Hepatocyte (in vitro differentiated cells): ENCODE measurements at places on chromosomes 6 and 20.

GRCh38 chr6:72977114-72977513 lies 248.2 kb downstream of the KHDC1L start:
- DNase-seq = no peak

DNA sequence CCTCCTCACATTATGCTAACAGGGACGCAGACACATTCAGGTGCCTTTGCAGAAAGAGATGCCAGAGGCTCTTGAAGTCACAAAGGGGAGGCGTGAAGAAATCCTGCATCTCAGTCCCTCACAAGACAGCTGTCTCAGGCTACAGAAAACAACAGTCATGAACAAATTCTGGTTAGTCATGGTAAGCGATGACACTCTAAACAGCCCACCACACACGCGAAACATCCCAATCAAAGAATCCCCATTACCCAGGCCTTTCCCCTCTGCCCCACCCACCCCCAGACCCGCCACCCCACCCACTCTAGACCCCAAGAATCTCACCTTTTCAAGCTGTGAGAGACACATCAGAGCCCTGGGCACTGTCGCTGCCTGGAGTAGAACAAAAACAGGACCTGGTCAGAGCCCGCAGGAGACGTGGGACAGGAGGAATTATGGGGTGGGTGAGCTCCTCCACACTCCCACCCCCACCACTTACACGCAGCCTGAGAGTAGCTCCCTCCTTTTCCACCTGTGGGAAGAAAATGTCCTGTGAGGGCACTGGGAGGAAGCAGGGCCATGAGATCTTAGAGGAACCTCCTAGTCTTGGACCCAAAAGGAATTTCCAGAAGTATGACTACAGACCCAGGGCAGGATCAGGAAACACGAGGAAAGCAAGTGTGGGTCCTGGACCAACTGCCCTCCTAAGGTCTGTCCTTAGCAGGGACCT lies 2.7 kb downstream of the HLA-B start:
- DNase-seq = no peak

DNA sequence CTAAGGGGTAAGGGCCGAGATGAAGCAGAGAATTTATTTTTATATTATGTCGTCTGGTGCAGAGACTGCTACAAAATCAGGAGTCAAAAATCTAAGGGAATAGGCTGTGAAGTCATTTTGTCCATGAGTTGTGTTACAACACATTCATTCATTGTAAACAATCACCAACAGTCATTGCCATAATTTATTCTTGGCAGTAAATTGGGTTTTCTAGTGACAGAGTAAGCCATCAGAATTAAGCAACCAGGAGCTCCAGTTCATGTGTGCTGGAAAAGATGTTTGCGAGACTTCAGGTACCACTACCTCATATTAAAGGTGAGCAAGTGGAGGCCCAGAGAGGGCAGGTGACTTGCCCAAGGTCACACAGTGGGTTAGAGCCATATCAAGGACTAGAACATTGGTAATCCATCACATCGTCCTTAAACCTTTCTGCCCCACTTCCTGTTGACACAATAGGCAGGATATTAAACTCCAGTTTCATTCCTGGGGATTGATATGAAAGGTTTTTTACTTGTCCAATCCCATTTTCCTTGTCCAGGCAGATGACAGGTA lies 46.0 kb downstream of the E2F3 start:
- DNase-seq = no peak

GRCh38 chr20:58583176-58583575 lies 67.9 kb upstream of the STX16 start:
- DNase-seq = no peak

- DNase-seq = no peak
Measured at GRCh38 chr6:74578339-74578738, 627.5 kb downstream of the COL12A1 start.

- DNase-seq = peak; percentile 62
Measured at GRCh38 chr20:17614176-17614811, 44.4 kb downstream of the DSTN start.

GRCh38 chr6:133130863-133131262 lies 110.3 kb upstream of the EYA4 start:
- peak; percentile 55 for DNase-seq

DNA sequence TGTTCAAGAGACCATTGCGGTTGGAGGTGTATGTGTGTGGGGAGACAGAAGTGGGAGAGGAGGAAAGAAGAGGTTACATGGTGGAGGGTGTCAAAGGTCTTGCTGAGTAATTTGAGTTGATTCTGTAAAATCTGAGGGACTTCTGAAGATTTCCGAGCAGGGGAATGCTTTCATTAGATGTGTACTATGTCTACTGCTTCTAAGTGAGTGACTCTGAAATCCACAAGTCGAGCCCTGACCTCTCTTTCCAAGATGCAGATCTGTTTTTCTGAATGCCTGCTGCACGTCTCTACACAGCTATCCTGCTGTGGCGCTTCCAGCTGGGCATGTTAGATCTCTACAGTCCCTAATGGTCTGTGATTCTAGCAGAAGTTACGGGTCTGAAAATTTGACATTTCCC lies 209.8 kb downstream of the ATXN1 start:
- no peak for DNase-seq

DNA sequence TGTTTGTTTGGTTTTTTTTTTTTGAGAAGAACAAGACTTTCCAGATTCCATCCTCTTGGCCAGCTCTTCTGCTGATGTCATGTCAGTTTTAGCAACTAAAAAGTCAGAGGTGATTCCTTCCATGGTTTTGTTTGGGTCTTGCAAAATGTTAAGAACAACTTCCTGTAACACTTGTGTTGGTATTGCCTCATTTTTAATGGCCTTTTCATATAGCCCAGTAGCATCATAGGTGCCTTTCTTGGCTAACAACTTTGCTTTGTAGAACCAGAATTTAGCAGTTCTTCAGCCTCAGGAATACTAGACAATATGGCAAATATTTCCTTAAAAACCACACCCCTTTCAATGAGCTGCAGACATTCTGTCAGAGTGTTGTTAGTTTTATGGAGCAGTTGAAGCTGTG lies 99.5 kb upstream of the SIRPG start:
- no peak for DNase-seq

GRCh38 chr6:161481786-161482516 lies 208.1 kb upstream of the AGPAT4 start:
- no peak for DNase-seq

DNA sequence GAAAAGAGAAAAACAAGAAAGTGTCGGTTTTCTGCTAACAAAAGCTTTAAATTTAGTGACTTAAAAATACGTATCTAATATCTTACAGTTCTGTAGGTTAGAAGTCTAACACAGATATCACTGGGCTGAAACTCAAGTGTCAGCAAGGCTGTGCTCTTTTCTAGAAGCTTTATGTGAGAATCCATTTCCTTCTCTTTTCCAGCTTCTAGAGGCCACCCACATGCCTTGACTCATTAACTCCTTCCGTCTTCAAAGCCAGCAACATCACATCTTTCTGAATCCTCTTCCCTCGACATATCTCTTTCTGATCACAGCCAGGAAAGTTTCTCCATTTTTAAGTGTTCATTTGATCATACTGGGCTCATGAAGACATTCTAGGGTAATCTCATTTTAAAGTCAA lies 262.0 kb downstream of the MAFB start:
- DNase-seq = no peak

DNA sequence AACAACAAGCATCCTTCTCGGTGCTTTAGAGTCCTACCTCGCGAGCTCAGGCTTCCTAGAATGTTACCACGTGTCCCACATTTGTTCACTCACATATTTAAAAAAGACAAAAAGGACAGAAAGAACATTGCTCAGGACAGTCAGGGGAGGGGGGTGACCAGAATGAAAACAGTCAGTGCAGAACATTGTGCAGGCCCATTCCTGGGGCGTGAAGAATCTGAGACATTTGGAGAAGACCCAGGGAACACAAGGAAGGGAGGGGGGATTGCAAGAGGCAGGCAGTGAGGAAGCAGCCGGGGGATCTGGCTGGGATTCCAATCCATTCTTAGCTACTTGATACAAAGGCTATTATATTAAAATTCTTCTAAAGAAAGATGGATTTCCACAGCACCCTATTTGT lies 270.4 kb upstream of the CITED2 start:
- DNase-seq = no peak

- DNase-seq = peak; percentile 11
Measured at GRCh38 chr6:74166849-74167248, 470.8 kb downstream of the CD109 start.

GRCh38 chr20:46551522-46552381 lies 1.3 kb upstream of the OCSTAMP start:
- DNase-seq = no peak

DNA sequence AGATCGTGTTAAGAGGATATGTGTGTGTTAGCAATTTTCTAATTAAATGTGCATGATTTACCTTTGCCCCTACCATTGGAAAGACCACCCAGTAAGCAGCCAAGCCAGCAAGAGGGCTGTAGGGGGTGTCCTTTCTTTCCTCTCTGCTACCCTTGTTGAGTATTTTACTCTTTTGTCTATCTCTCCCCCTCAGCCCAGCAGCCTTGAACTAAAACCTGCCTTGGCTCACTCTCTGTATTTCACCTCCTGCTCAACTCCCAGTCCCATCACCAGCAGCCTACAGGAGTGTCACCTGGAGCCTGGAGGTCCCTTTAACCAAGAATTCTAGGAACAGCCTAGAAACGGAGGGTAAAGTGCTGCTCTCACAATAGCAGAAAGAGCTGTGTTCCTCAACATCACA lies 81.0 kb downstream of the HIVEP2 start:
- DNase-seq = no peak

DNA sequence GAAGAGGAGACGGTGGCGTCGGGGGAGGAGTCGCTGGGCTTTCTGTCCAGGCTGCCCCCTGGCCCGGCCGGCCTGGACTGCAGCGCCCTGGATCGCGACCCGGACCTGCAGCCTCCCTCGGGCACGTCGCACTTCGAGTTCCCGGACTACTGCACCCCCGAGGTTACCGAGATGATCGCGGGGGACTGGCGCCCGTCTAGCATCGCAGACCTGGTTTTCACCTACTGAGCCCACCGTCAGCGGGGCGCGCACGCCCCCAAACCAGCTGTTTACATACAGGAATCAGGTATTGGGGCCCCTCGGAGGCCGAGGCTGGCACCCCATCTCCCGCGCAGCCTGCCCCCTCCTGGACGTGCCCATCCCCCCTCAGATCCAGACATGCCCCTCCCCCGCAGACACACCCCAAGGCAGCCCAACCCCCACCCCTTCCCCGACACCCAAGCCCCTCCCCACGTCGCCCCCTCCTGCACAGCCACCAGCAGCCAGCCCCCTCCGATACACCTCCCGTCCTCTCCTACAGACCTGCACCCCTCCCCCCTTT lies 1.4 kb downstream of the SOX12 start:
- DNase-seq = peak; percentile 62
